ENCODE measurements at places on chromosomes 12 and 14.

- no peak for DNase-seq
These were observed 53.1 kb downstream of the CNTN1 start for GRCh38 chr12:40745386-40745785.

DNA sequence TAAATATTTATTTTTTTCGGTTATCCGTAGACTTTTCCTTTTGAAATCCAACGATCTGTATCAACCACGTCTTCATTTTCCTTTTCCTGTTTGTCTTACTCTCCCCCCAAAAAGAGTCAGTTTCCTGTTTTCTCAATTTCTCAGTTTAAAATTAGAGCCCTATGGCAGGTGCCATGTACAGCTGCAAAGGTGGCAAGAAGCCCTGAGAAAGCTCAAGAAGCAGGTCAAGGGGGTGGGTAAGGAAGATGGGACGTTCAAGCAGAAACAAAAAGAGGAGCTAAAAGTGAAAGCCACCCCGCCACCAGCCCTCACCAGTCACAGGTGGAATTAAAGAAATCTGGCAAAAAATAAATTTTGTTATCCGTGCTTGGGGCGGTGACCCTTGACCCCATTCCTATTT is 26.7 kb downstream of the SLC35E3 start:
- no peak for DNase-seq

- DNase-seq = no peak
These were observed 4.0 kb upstream of the BTBD6 start for GRCh38 chr14:105244334-105244733.

DNA sequence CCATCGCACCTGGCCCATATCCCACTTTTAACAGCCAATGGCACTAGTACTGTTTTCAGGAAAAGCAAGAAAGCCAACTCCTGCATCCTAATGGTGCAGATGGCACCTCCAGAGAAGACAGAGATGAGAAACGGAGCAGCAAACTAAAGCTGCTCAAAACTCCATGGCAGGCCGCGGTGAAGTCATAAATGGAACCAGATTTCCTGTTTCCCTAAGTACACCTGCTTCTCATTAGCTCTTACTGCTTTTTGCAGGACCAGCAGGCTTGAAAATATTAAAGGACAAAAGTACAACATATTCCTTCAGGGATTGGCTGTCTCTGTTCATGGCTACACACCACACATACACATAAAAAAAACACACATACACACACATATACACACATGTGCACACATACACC is 36.7 kb upstream of the LGALS3 start:
- no peak for DNase-seq

Measured in activated CD4-positive, alpha-beta T cell treated with anti-CD3 and anti-CD28 coated beads, Interleukin-2, amount 50 U/mL, for 48 hours (primary cell).